ENCODE measurements at places on chromosomes 5 and 9.

GRCh38 chr9:91164724-91165520 is 196.8 kb downstream of the AUH start:
- DNase-seq: no peak

GRCh38 chr9:99954819-99955218 is 48.4 kb downstream of the STX17 start:
- no peak for DNase-seq

- DNase-seq: no peak
Measured at GRCh38 chr5:14753292-14753691, 88.8 kb downstream of the OTULIN start.

- no peak for DNase-seq
Measured at GRCh38 chr5:83586874-83587776, 115.6 kb downstream of the VCAN start.

DNA sequence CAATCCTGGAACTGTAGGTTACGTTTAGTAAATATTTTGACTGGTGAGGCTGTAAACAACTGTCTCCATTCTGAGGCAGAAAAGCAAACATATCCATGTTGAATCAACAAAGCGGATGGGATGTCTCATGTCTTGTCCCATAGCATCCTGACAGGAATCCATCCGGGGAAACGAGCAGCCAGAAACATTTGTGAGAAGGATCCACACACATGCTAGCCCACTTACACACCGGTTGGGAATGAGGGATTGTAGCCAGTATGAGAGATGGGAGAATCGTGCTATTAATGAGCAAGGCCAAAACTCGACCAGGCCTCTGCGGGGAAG is 117.5 kb downstream of the FSTL4 start:
- no peak for DNase-seq

DNA sequence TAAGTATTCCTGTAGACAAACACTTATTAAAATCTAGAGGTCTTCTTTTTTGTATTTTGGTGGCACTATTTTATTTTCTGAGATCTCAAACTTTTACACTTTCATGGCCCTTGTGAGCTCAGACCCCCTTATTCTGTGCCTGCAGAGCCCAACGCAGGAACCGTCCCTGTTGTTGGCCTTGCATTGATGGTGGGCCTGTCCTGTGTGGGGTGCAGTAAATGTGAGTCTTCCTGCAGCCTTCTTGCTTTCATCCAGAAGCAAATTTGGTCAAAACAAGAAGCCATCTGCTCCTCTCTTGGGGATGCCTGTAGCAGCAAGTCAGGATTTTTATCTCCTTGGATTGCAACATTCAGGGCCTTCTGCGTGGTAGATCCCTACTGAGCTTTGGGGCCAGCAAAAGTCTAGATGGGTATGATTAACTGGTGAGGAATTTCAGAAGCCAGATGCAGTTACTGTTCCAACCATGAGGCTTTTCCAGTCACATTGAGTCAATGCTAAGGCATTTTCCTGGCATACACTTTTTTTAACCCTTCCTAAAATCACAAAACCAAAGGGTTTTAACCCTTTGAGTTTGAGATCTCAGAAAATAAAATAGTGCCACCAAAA is 31.7 kb downstream of the BASP1 start:
- no peak for DNase-seq

GRCh38 chr5:104266161-104266560 is 703.6 kb upstream of the NUDT12 start:
- no peak for DNase-seq

DNA sequence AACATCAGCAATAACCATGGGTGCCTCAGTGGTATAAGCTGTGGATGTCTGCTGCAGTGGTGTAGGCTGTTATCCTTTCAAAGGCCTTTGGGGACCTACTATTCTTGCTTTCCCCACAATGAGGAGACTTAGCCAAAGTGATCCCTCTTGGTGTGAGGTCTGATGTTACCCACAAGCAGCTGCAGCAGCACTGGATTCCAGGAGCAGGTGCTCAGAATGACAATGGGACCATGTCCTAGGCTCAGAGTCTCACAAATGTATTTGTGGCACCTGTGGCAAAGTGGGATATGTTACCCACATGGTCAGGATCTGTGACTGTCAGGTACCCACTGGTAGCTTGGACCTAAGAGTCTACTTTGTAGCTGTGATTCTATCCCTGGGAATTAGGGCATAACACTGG is 70.4 kb downstream of the RNF130 start:
- no peak for DNase-seq

All from NCI-H2081 treated with DMSO at 0.1 percent for 48 hours (cell line).